Gastrocnemius medialis (tissue), 4 donors: ENCODE measurements at places on chromosomes 11 and 22. TPM values are rescaled to one million over a fixed set of nuclear protein-coding genes. Genes with fewer than 3 reads are reported as not detected.

- no peak for DNase-seq
These were observed 374.6 kb upstream of the B3GAT1 start for GRCh38 chr11:134786636-134787035.

DNA sequence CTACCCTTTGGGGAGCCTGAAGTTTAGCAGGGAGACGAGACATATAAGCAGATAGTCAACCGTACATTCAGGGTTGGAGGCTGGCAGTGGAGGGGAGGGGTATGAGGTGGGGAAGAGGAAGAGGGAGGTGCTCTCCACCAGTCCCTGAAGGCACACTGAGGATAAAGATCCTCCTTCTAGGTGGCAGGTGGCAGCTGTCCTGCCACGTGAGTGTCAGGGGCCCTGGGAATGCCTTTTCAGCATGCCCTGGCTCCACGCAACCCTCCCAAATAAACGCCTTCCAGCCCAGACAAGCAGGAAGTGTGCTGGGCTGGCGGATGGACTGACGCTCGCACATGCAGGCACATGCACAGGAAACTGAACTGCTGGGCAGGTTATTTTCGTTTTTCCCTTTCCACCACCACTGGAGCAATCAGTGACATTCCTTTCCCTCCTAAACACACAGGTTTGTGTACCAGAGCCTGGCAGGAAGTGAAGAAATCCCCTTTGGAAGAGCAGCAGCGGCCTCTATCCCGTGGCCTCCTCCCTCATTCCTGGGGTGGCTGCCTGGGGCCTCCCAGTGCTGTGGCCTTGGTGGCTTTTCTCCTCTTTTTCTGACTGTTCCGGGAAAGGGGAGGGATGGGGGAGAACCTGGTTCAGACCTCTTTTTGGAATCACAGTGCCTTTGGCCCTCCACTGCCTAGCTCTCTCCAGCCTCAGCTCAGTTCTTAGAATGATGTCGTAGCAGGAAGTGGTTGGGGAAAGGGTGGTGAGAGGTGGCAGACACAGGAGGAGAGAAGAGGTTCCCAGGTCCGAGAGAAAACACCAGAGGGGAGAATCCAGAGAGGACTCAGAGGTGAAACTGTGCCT, 157.0 kb upstream of the TIMP3 start:
- DNase-seq: peak; percentile 38

GRCh38 chr22:50251477-50252081, 514 bp upstream of the HDAC10 start:
- DNase-seq: no peak

GRCh38 chr11:93324500-93324899, 6.0 kb upstream of the DEUP1 start:
- DNase-seq: no peak

DNA sequence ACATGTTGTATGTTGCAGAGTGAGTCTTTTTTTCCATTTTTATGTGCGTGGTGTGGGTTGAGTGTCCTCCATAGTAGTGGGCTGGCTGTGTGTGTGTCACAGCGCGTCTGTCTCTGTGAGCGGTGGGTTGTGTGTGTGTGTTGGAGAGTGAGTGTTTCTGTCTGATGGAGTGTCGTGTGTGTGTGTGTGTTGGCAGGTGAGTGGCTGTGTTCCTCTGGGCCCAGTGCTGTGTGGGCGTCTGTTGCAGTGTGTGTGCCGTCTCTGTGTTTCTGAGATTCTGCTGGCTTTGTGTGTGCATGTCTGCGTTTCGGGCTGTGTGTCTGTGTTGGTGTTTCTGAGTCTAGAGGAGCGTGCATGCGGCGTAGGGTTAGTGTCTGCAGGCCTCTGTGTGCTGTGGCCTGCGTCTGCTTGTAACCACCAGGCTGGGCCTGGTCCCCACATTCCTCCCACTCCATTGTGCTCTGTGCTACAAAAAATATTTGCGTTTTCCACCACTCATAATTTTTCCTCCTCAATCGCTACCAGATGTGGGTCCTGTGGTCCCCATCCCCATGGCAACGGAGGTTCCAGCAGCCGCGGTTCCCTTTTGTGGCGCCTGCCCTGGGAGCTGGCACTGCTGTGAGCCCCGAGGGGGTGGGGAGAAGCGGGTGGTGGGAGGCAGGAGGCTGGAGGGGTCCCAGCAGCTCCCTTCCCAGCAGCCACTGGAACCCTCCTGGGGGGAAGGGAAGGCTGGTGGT, 15.2 kb downstream of the SCARF2 start:
- DNase-seq: no peak

Gene HOATZ
- not detected for total RNA-seq

- no peak for DNase-seq
These were observed 39.7 kb upstream of the GLYAT start for GRCh38 chr11:58771458-58771855.

- DNase-seq: no peak
These were observed 29.7 kb downstream of the FLI1 start for GRCh38 chr11:128723531-128723930.

DNA sequence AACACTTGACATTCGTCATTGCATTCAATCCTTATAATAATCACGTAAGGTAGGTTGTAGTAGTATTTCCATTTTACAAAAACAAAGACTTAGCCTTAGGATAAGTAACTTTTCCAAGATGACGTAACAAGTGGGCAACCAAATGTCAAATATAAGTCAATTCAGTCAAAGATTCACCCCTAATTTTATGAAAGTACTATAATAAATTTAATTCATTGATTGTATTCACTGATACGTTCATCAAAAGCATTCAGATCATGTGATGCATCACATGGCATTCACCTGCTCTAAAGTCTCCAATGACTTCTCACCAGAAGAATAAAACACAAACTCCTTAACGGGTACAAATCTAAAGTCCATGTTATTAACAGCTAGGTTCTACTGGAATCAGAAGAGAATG, 2.1 kb downstream of the KIF18A start:
- no peak for DNase-seq

Gene GLYAT
- 0.24 TPM for total RNA-seq

DNA sequence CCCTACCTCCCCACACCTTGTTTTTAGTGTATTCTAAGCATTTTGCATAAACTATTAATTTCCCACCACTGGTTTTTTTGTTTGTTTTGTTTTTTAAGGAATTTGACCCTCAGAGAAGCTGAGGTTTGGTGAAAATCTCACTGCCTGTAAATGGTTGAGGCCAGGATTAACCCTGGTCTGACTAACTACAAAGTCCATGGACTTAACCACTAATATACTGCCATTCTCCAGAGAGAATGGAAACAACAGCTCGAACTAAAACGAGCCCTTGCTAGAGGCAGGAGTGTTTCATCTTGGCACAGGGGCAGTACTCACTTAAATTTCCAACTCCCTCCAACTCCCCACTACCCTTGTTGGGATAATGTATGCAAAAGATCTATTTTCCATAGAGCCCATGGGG, 3.0 kb downstream of the CTNND1 start:
- no peak for DNase-seq

Gene DENND5A
- 29.9 TPM for total RNA-seq

GRCh38 chr11:36586543-36586942, 7.8 kb upstream of the IFTAP start:
- DNase-seq: no peak

Gene SLC22A8
- total RNA-seq: not detected

DNA sequence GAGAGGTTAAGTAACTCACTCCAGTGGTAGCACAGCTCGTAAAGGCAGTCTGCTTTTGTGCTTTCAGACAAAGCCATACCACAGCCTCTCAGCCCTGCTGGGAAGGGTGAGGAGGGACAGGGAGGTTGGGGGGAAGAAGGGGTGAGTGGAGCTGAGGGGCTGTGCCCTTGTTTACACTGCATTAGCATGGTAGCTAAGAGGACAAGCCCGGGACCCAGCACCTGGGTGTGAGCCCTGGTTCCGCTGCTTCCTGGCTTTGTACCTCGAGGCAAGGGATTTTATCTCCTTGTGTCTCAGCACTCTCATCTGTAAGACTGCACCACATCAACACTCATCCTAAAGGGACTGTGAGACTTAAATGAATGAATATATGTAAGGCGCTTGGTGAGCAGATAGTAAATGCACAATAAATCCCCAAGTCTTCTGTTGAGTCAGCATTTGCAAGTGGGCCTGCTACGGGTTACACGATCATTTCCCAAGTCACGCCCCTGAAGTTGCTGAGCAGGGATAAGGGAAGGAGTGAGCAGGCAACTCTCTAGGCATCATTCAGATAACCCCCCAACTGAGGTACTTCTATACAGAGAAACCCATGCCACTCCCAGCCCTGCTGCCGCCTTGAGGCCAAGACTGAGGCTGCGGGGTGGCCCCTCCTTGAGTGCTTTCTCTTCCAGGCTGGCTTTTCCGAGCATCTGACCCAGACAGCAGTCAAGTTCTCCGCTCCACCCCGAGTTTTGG, 7.5 kb downstream of the RASD2 start:
- DNase-seq: no peak

DNA sequence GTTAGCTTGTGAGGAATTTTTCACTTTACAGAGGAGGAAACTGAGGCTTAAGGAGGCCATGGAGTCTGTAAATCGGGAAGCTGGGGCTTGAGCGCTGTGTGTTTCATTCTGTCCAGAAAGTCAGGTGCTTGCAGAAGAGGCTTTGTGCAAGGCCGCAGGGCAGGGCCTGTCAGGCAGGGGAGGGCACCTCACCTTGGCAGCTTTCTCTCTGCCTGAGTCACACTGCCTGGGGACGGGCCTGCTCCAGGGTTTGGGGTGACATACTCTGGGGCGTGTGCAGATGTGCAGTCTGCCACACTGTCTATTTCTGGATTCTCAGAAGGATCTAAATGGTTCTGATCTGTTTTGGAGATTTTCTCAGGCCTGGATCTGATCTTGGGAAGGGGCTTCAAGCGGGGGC, 8.4 kb downstream of the INCENP start:
- DNase-seq: no peak

Gene ZBTB16
- total RNA-seq: 231 TPM

DNA sequence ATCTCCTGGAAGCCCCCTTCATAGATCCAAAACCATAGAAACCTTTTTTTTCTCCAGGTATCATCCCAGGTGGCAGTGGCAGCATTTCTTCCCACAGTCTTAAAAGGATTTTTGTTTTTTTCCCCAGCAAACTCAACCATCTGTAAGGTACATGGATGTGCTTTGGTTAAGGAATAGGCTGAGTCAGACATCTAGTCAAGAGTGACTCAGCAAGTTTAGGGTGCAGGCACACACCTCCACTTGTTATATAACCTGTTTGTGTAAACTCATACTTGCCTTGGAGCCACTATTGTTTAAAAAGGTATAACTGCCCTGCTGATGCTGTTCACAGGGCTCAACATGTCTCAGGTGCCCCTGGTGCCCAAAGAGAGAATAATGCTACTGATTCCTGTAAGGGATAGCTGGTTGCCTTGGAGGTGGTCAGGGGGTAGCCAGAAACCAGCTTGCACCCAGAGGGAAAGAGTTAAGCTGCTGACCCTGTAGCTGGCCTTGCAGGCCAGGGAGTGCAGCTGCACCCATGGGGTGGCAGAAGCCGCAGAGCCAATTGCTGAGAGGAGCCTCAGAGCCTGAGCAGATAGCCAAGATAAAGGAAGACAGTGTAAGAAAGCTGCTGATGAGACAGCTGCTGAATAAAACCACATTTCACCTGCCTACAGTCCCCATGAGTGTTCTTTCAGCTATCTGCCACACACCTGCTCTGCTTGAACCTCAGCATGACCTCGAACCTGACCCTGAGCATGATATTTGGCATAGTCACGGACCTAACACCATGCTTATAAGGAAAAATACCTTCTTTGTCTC, 1726.1 kb upstream of the RAG2 start:
- DNase-seq: no peak

GRCh38 chr22:27581688-27582087, 219.9 kb downstream of the MN1 start:
- peak; percentile 59 for DNase-seq

DNA sequence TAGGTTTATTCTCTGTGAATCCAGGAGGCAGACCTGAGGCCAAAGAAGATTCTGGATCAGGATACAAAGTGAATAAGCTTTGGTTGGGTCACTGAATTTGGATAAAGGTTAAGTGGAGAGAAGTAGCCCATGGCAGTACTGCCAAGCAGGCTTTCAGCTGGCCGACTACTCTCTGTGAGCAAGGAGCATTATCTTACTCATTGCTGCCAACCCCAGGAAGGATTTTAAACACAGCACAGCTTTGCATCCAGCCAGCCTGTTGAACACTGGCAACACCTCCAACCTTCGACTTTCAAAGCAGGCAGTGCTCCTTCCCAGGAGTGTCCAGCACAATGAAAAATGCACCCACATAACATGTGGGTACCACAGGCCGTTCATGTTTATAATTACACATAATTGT, 363.7 kb upstream of the SYN3 start:
- DNase-seq: no peak

DNA sequence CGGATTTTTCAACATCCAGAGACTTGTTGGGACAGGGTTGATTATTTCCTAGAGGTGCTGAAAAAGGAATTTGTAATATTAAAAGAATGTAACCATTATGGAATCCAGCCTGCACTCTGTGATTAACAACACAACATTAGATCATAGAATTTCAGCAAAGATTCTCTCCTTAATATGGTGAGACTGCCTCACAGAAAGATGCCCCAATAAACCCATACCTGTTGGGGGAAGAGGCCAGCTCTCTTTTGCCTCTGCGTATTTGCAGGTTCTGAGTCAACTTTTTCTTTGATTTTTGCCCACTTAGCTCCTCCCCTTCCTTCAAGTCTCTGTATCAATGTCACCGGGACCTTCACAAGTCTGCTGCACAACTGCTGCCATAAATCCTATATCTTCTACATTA, 12.4 kb upstream of the MTMR3 start:
- no peak for DNase-seq

Gene SLC22A12
- not detected for total RNA-seq

DNA sequence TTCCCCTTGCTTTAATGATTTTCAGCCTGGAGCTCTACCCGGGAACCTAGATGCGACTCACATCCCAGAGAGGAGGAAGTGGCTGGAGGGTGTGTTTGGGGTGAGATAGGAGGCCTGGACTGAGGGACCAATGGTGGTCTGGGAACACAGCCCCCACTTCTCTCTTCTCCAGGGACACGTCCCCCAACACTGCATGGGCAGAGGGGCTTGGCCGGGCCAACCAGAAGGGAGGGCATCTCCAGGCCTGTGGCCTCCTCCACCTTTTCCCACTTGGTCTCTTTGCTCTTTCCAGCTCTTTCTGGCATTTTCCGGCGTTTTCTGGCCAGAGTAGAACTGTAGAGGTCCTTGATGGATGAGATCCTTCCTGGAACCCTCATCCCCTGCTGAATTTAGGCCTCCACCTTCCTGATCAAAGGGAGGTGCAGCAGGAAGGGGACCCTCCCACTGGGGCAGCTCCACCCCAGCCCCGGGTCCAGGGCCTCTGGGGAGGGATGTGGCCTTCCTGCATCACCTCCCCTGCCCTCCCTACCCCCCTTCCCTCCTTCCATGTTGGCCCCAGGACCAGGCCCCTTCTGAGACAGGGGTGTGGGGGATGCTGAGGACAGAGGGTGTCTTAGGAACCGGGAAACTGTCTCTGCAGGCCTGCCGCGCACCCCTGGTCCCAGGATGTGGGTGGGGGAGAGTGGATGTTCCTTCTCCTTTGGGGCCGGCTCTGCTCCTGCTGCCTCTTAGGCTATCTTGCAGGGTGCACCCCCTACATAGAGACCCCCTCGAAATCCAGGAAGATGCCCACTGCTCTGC, 24.4 kb downstream of the MRGPRG start:
- DNase-seq: no peak

DNA sequence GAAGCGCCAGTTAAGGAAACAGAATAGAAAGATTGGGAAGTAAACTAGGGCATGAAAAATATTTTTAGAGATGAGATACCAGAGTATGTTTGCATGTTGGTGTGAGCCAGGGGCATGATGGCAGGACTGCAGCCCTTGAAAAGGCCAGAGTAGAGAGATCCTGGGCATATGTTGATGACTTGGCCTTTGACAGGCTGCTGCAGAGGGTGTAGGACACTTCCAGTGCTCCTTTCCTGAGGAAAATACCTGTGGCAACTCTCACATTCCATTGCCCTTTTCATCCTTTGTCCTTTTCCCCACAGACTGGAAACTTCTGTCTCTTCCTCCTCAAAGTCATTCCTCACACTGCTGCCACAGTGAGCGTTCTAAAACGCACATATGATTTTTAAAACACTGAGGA, 150.7 kb upstream of the CCDC90B start:
- no peak for DNase-seq

Gene OR8A1
- total RNA-seq: not detected
